Activated CD8-positive, alpha-beta memory T cell treated with anti-CD3 and anti-CD28 coated beads for 4 hours (primary cell): ENCODE measurements at places on chromosomes 7 and 10.

DNA sequence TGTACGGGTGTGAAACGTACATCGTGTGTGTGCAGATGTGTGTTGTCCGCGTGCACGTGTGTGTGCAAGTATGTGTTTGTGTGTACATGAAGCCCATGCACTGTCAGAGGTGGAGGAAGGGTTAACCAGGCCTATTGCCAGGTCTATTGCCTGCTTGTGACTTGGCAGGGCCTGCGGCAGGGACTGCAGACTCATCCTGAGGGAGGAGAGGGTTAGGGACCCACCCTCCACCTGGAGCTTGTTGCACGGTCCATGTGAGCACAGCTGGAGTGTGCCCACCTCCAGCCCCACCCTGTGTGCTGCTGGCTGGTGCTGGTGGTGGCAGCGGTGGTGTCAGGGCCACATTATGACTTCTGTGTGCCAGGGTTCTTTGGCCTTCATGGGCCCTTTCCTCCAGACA lies 7.1 kb upstream of the AQP1 start:
- no peak for DNase-seq

DNA sequence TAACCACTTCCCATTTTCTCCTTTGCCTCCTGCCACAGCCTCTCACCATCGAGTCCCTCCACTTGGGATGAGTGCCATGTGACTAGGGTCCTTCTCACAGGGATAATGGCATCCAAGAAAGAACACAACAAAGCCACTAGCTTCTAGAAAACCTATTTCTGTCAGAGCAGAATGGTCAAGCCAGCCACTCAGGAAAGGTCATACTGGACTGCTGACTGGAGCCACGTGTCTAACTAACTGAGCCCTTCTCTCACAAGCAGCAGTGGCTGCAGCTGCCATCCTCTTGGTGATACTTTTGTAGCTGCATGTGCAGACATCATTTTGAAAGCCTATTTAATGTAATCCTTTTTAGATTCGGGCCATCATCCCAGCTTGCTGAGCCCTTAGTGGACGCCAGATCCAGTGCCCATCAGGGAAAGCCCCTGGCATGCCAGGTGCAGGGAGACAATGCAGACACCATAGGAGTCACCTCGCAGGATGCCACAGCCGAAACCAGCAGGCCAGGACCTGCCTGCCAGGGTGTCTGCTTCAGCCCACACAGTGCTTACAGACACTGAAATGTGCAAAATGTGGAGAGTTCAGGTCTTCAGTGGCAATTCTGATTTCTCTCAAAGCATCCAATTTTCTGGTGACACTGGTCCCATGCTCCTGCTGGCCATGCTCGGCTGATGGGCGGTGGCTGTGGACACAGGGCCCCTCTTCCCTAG lies 98.3 kb upstream of the DDC start:
- no peak for DNase-seq

GRCh38 chr7:125661-126060 lies 66.7 kb upstream of the FAM20C start:
- no peak for DNase-seq

DNA sequence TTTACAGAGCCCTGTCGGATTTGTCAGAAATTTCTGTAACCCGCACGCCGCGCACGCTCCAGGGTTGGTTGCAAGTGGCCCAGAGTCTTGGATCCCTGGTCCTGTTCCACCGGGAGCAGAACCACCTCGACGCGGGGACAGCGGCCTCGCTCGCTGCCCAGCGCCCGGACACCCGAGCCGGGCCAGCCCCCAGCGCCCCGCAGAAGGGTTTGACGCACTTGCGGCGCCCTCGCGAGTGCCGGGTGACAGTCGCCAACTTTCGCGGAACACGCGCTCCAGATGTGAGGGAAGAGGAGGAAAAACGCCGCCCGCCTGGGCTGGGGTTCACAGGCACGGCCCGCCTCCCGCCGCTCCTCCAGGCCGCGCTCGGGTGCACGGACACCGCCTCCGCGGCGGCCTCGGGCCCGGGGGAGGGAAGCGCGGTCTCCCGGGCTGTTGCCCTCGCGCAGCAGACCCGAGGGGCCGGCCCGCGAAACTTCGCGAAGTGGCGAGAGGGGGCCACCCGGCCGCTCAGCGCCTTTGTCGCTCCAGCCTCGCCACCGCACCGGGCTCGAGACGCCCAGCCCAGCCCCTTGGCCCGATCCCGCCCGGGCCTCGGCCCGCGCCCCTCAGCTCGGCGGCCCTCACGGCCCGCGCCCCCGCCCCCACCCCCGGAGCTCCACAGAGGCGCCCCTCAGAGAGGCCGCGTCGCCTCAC lies 514 bp downstream of the RNF216 start:
- DNase-seq, result no peak
